SJCRH30 (cell line): ENCODE measurements at places on chromosomes 6 and 20.
A peak's percentile ranks its signal among the peaks of the same experiment; 100 is the strongest.

DNA sequence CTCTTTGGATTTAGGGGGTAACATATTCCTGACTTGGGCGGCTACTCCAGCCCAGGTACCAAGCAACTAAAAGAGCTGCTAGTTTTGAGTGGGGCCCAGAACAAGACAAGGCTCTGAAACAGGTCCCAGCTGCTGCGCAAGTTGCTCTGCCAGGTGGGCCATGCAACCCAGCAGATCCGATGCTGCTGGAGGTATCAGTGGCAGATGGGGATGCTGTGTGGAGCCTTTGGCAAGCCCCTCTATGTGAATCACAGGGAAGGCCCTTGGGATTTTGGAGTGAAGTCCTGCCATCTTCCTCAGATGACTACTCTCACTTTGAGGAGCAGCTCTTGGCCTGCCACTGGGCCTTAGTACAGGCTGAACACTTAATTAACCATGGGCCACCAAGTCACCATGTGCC, 43.7 kb upstream of the VSX1 start:
- DNase-seq, result no peak

- no peak for DNase-seq
Measured at GRCh38 chr6:133802861-133803260, 86.1 kb upstream of the TCF21 start.

DNA sequence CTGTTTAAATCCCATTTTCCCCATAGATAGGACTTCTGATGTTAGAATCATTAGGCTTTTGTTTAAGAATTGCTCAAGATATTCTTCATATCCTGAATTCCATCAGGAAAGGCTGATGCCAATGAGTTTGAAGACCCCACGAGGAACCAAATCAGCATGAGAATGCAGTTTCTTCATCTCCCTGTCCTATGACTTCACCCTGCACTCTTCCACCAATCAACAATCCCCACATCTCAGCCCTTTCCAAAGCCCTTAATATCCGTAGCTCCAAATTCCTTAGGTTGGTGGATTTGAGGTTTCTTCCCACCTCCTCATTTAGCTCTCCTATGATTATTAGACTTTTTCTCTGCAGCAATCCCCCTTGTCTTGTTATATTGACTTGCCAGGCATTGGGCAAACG, 88.3 kb upstream of the PRND start:
- peak; percentile 40 for DNase-seq

DNA sequence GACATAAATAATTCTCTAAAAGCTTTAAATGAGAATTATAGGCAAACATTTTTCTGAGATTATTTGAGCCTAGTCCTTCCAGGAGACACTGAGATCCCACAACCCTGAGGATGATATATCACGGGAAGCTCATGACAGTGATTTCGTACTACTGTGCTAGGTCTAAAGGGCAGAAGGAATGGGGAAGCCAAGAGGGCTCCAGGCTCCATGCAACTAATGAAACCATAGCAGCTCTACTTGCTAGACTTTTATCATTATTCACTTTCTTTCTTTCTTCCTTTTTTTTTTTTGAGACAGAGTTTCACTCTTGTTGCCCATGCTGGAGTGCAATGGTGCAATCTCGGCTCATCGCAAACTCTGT, 57.3 kb upstream of the SGK1 start:
- DNase-seq, result no peak

GRCh38 chr20:56222201-56222600, 26.3 kb upstream of the MC3R start:
- no peak for DNase-seq

DNA sequence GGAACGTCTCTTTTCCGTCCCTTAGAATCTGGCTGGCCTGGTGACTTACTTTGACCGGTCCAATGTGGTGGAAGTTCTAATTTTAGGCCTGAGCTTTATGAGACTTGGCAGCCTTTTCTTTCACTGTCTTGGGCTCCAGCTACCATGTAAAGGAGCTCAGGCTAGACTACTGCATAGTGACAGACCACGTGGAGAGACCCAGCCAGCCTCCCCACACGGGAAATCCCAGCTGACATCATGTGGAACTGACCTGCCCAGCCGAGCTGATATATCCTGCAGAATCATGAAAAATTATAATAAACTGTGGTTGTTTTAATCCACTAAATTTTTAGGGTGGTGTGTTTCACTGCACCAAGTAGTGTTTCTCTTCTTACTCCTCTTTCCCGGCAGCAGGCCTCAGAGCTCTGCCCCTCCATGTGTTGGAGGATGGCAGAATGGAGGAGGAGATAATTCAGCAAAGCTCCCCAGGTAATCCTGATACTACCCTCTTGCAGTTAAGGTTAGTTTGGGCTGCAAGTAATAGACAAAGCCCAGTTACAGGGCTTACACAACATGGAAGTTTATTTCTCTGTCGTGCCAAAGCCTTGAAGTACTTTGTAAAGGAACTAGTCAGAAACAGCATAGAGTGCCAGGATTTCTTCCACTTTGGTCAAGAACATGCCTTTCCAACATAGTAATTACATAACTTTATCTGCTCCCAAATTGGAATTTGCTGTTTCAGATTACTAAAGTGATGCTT, 87.5 kb downstream of the SH3BGRL2 start:
- no peak for DNase-seq

DNA sequence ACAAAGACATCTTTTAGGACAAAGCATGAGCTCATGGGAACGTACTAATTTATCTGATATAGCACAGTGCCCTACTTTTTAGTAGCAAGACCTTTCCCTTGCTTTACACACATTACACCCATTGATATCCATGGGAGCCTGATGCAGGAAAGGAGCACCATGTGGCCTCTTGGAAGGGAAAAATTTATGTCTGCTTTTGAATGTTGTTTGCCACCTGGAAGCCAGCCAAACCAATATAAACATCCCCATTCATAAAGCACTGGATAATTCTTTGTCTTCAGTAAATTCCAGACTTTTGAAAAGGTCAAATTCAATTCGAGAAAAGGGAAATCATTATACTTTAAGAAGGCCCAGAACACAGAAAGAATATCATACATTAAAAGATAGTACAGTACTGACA, 152.3 kb upstream of the BEND6 start:
- DNase-seq, result peak; percentile 73

DNA sequence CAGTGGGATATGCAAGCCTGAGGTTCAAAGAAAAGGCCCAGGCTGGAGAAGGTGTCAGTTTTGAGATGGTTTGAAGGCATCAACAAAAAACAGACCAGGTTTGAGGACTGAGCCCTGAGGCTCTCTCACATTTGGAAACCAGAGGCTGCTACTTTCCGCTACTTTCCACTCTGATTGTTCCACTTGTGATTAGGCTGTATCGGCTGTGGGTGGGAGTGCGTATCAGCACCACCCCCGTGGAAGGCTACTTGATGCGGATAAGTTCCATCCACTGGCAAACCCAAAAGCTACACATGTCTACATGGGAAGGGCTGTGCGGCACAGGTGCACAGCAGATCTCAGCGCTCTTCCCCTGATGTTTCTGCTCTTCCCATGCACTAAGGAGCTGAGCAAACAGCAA, 198.7 kb downstream of the GMPR start:
- DNase-seq, result no peak

GRCh38 chr6:111474106-111474505, 8.9 kb downstream of the REV3L start:
- DNase-seq, result no peak

GRCh38 chr6:166058064-166058739, 109.4 kb downstream of the TBXT start:
- no peak for DNase-seq

DNA sequence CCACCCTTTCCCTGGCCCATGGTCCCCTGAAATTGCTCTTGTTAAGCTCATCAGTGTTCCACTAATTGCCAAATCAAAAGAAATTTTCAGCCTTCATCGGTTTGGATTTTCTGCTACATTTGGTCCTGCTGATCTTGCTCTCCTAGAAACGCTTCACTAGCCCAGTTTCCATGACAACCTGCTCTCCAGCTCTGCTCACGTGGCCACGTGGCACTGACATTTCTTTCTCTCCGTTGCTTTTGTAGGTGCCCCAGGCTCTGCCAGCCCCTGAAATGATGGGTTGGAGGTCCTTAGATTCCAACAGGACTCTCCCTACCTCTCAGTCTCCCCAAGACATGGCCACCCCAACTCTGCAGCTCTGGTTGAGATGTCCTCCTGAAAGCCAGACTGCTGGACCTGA, 45.8 kb upstream of the NNAT start:
- no peak for DNase-seq

- DNase-seq, result peak; percentile 66
Measured at GRCh38 chr20:22583773-22584521, 425 bp downstream of the FOXA2 start.

DNA sequence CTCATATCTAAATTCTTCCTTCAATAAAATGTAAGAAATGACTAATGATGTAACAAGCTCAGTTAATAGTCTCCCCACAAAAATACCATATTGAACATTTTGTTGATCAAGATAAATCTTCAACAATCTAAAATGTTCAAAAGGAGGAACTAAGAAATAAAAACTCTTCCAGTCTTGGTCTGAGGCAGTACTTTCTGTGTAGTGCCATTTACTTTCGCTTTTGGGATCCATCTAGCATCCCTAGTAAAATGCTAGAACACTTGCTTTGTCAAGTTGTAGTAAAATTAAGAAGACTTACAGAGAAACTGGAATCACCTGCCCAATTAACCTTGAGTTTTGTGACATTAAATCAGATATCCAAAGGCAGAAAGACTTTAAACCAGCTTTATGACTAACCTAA, 246.4 kb downstream of the KHDRBS2 start:
- DNase-seq, result no peak

- DNase-seq, result no peak
Measured at GRCh38 chr20:58697201-58697866, 4.7 kb downstream of the NPEPL1 start.

GRCh38 chr6:11648436-11648775, 110.9 kb downstream of the TMEM170B start:
- no peak for DNase-seq

- DNase-seq, result peak; percentile 22
Measured at GRCh38 chr6:56241124-56241802, 6.1 kb downstream of the COL21A1 start.

GRCh38 chr20:47274401-47275108, 81.9 kb downstream of the ZMYND8 start:
- DNase-seq, result no peak

- no peak for DNase-seq
Measured at GRCh38 chr6:54002116-54002515, 109.1 kb upstream of the MLIP start.

DNA sequence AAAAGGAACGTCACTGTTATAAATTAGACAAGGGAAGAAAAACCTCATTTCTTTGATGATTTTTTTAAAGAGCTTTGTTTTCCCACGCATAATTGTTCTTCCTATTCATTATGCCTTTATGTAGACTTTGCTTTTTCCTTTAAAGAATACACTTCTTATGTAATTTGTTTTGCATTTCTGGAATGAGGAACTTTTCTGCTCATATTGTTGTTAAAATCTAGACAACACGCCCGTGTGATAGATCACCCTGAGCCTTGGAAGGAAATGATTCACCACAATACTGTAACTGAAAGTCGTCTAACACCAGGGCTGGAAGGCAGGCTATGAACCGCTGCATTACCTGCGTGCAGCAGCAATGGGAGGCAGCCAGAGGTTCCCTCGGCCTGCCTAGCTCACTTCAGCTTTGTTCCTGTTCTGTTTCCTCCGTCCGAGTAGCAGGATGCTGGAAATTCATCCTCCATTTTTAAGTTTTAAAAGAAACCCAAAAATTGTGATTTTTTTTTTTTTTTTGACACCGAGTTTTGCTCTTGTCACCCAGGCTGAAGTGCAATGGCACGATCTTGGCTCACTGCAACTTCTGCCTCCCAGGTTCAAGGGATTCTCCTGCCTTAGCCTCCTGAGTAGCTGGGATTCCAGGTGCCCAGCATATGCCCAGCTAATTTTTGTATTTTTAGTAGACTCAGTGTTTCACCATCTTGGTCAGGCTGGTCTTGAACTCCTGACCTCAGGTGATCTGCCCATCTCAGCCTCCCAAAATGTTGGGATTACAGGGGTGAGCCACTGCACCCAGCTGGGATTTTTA, 49.6 kb upstream of the ZNF217 start:
- DNase-seq, result no peak

DNA sequence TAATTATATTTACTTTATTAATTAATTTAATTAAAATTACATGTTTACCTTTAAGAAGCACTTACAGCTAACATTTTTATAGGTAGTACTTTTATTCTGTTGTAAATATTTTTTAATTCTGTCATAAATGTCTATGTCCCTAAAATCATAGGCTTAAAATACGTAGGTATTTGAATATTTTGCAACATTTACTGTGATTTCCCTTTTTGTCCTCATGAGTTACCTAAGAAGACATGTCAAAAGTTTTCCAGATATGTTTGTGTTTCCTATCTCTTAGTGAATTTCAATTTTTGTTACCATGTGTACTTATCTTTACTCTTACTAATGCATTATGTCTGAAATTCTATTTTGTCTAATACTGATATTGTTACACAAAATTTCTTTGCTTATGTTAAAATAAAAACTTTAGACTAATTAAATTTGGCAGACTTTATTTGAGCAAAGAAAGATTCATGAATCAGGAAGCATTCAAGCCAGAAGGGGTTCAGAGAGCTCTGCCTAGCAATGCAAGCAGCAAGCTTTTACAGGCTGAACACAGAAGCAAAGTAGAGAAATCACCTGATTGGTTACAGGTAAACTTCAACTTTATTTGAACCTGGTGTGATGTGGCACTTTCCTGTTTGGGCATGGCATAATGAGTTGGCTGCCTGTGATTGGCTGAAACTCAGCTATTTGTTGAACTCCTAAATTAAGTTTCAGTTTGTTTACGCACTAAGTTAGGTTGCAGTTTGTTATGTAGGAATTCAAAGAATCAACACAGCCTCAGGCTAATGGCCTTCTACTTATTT, 123.2 kb upstream of the TMEM170B start:
- DNase-seq, result no peak

GRCh38 chr6:36769183-36769675, 70.0 kb downstream of the CPNE5 start:
- no peak for DNase-seq

- DNase-seq, result peak; percentile 84
Measured at GRCh38 chr6:128600397-128600951, 80.1 kb upstream of the PTPRK start.

GRCh38 chr6:157054531-157054979, 268.8 kb downstream of the TMEM242 start:
- DNase-seq, result no peak

GRCh38 chr20:39480276-39481043, 518.3 kb downstream of the DHX35 start:
- DNase-seq, result no peak

DNA sequence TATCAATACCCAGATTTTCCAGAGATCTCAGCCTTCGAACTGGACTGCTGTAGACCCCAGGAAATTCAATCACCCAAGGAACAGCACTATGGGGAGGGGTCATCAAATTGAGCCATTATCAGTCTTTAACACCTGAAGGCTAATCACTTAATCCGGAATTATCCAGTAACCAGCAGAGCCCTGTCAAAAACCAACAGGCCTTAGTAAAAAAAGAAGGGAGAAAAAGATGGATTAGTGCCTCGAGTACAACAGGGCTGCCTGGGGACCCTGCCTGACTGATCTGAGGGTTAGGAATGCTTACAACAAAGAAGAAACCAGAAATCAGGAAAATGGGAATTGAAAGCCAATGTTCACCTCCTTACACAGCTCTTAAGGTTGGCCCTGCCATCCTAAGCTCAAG, 7.6 kb downstream of the RRAGD start:
- no peak for DNase-seq

- no peak for DNase-seq
Measured at GRCh38 chr6:102813489-102814275, 1420.2 kb downstream of the GRIK2 start.

- DNase-seq, result no peak
Measured at GRCh38 chr6:107699697-107700325, 124.3 kb downstream of the SCML4 start.
